ENCODE measurements at places on chromosomes 12 and 14. TPM values are rescaled to one million over a fixed set of nuclear protein-coding genes. Genes with fewer than 3 reads are reported as not detected.

Gene RAPGEF3
- polyA plus RNA-seq = 173 TPM

- no peak for DNase-seq
Observed at GRCh38 chr14:73168274-73168673, 32.0 kb downstream of the PSEN1 start.

- no peak for DNase-seq
Observed at GRCh38 chr12:108104657-108105056, 24.4 kb upstream of the WSCD2 start.

DNA sequence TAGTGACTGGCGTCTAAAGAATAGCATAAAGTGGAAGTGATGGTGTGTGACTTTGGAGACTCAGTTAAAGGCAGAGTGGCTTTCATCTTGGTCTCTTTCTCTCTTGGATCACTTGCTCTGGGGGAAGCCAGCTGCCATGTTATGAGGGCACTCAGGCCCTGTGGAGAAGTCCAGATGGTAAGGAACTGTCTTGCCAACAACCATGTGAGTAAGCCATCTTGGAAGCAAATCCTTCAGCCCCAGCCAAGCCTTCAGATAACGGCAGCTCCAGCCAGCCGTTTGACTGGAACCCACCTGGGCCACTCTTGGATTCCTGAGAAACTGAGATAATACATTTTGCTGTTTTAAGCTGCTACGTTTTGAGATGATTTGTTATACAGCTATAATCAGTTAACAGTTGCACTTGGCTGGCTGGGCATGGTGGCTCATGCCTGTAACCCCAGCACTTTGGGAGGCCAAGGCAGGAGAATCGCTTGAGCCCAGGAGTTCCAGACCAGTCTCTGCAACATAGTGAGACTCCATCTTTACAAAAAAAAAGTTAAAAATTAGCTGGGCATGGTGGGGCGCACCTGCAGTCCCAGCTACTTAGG is 7.7 kb upstream of the LRRC23 start:
- DNase-seq = no peak

GRCh38 chr12:4562034-4562657 is at the start of gene DYRK4:
DYRK4 (plus strand) TSS chr12:4562208; CDS start chr12:4562246, 38 bp downstream.
- peak; percentile 75 for DNase-seq
